A549 treated with RU486 at 1 μM for 4 hours (cell line): ENCODE measurements at places on chromosomes 3 and 15. TPM values are rescaled to one million over a fixed set of nuclear protein-coding genes. Genes with fewer than 3 reads are reported as not detected.

The CEP19 gene
- total RNA-seq: 2.1 to 3.4 TPM (median 2.6 TPM) in 5 replicates

The SOX14 gene
- not detected in 5 replicates for total RNA-seq

The GTF2E1 gene
- total RNA-seq: 10.6 to 21.2 TPM (median 12.1 TPM) in 5 replicates

The FGF12 gene
- 0.37 to 0.94 TPM (median 0.73 TPM) in 5 replicates for total RNA-seq

The MUC20 gene
- total RNA-seq: 0.51 to 1.1 TPM (median 0.80 TPM) in 5 replicates

The P2RY1 gene
- 0.31 to 0.49 TPM (median 0.35 TPM) in 5 replicates for total RNA-seq

The TAGLN3 gene
- 0.46 TPM in 1 of 5 replicates, not detected in the others for total RNA-seq

The NOX5 gene
- 0.19 to 0.38 TPM (median 0.29 TPM) in 5 replicates for total RNA-seq

The KCNH8 gene
- total RNA-seq: not detected in 5 replicates

The TMCO5A gene
- total RNA-seq: not detected in 5 replicates

The CKMT1A gene
- total RNA-seq: 1.6 to 4.0 TPM (median 2.8 TPM) in 5 replicates

The RAB11A gene
- 266 to 376 TPM (median 293 TPM) in 5 replicates for total RNA-seq

The FURIN gene
- total RNA-seq: 41.1 to 61.8 TPM (median 50.3 TPM) in 5 replicates
